ENCODE measurements at places on chromosomes 4 and X.

DNA sequence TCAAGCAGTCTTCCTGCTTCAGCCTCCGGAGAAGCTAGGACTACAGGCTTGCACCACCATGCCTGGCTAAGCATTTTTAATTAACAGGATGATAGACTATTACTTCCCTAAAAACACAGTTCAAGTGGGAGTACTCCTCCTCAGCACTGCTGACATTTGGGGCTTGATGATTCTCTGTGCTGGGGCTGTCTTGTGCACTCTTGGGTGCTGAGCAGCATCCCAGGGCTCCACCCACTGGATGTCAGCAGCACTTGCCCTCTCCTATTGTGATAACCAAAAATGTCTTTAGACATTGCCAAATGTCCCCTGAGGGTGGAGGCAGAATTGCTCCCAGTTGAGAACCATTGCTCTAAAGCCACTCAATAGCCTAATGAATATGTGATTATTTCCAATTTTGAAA, 60.4 kb downstream of the CLCN4 start:
- DNase-seq = no peak

- no peak for DNase-seq
These were observed 87.0 kb downstream of the AFAP1 start for GRCh38 chr4:7852568-7853185.

- no peak for DNase-seq
These were observed 14.4 kb downstream of the MCUB start for GRCh38 chr4:109574443-109574850.

GRCh38 chr4:91471280-91471679, 832.5 kb upstream of the GRID2 start:
- DNase-seq = no peak

- DNase-seq = no peak
These were observed 57.7 kb downstream of the HPGDS start for GRCh38 chr4:94284889-94285288.

DNA sequence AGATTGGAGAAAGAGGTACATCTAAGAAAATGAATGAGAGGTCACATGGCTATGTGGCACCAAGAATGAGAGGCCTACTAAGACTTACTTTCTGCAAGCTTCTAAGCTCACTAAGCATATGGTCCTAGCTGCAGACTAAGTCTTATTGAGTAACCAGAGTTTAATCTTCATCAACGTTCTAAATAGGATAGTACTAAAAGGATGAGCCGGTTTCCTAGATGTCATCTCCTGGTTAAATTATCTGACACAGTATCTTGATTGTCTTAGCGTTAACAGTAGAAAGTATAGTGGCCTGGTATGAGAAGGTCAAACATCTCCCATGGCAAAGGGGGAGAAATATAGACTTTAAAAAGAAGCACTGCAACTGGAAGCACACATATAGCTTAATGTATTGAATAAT, 448.1 kb downstream of the PDGFC start:
- DNase-seq = no peak

DNA sequence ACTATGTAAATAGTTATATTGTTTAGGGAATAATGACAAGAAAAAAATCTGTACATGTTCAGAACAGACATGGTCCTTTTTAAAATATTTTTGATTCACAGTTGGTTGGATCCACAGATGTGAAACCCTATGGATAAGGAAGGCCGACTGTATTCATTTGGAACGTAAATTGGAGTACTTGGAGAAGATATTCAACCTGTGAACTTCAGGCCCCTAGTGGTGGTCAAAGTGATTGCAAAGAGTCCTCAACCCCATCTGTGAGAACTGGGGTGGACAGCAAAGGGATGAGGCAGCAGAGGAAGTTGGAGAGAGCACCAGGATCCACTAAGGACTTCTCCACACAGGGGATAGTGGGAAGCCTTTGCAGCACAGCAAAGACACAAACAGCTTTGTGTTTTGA, 6.2 kb upstream of the CXCL13 start:
- no peak for DNase-seq
